Right cardiac atrium (tissue), 5 donors: ENCODE measurements at places on chromosomes 6 and 20. TPM values are rescaled to one million over a fixed set of nuclear protein-coding genes. Genes with fewer than 3 reads are reported as not detected.

GRCh38 chr20:40508821-40509220 lies 180.2 kb downstream of the MAFB start:
- DNase-seq, result no peak

DNA sequence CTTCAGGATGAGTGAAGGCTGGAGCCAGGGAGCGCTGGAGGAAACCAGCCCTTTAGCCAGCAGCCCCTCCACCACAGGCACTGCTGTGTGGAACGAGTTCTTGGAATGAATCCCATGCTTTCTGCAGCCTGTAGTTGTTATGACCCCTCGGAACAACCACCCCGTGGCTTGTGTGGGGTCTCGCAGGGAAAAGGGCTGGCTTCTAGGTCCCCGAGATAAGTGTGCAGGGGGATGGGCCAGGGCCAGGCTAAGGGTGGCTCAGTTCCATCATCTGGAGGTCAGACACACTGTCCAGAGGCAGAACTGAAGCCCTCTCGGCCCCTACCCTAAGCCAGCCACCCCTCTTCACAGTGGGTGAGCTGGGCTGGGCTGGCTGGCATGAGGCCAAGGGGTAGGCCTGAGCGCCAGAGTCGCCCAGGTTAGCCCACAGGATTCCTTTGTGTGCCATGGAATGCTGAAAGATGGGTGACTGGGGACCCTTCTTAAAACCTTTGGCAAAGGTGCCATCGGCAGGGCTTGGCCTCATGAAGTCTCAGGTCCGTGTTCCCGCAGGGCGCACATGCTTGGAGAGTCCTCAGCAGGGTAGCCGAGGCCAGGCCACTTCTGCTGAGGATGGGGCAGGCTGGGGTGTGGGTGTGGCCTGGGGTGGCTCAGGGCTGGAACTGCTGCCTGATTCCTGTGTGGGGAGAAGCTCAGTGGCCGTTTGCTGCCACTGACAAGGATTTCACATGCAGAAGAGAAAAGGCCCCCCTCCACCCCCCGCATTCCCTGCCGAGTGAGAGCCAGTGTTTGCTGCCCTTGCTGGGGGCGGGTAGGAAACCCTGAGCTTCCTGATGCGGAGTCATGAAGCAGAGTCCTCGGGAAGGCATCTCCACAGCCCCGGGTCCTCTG lies 24.6 kb downstream of the SPATA2 start:
- DNase-seq, result peak; percentile 75

DNA sequence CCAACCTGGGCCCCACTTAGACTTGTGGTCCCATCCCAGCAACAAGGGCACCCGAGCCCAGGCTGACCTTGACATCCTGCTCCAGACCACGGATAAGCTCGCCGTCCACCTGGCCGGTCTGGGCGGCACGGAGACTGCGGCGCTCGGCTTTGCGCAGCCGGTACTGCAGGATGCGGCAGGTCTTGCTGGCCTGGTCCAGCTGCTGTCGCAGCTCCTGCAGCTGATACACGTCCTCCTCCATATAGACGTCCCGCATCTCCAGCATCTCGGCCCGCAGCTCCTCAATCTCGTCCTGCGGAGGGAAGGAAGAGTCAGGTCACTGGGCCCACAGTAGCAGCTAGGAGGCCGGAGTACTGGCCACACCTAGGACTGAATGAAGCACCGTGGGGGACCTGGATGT lies 36.8 kb upstream of the TLDC2 start:
- peak; percentile 42 for DNase-seq

DNA sequence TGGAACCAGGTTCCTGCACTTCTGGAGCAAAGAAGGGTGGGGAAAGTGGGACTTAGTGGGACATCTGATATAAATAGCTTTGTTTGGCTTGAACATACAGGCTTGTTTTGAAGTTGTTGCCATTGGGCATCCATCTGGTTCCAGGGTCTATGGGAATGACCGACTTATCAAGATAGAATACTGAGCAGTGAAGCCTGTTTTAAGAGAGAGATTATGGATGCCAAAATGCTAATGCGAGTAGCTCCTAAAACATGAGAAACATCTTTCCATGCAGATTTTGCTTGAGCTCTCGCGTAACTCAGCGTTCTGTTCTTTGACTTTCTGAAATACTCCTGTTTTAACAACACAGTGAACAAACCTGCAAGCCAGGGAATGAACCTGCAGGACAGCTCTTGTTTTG lies 98.5 kb downstream of the ANKS1A start:
- no peak for DNase-seq

- no peak for DNase-seq
Observed at GRCh38 chr6:24440897-24441598, 38.3 kb downstream of the MRS2 start.

GRCh38 chr6:51817832-51818231 lies 269.6 kb downstream of the PKHD1 start:
- no peak for DNase-seq

DNA sequence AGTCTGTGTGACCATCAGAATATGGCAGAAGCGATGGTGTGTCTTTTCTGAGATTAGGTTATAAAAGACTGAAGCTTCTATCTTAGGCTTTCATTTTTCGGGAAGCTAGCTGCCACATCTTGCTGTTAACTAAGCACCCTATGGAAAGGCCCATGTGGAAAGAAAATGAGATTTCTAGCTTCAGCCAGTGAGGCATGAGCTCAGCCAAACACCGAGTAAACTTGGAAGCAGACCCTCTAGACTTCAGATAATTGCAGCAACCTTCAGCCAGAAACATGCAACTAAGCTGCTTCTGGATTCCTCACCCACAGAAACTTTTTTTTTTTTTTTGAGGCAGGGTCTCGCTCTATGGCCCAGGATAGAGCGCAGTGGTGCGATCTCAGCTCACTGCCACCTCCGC lies 20.6 kb downstream of the LOC128125822 start:
- no peak for DNase-seq

GRCh38 chr6:130961148-130961547 lies 101.9 kb downstream of the EPB41L2 start:
- DNase-seq, result no peak

DNA sequence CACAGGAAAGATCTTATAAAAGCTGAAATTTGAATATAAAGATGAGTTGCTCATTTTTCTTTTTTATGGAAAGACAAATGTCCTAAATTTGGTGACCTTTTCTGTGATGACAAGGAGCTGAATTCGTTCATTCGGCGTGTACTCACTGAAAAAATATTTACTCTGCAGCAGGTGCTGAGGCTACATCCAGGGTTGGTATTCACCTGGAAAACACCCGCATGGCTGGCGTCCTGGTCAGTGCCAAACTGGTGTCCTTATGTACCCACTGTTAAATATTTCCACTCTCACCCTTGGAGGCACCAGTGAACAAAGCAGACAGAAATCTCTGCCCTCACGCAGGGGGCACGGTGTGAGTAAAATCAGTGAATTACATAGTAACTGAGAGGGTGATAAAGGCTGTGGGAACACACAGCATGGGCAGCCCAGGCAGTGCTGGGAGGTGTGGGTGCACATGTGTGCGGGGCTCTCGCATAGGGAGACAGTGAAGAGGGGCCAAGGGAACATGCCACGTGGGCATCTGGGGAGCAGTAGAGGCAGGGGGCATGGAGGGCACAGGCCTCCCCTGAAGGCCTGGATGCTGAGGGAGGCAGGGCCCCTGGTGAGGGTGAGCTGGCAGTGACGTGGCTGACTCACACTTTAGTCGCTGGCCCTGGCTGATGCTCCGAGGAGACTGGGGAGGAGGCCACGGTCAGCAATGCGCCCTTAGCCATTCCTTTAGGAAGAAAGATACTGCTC lies 89.7 kb downstream of the INSM1 start:
- DNase-seq, result no peak

DNA sequence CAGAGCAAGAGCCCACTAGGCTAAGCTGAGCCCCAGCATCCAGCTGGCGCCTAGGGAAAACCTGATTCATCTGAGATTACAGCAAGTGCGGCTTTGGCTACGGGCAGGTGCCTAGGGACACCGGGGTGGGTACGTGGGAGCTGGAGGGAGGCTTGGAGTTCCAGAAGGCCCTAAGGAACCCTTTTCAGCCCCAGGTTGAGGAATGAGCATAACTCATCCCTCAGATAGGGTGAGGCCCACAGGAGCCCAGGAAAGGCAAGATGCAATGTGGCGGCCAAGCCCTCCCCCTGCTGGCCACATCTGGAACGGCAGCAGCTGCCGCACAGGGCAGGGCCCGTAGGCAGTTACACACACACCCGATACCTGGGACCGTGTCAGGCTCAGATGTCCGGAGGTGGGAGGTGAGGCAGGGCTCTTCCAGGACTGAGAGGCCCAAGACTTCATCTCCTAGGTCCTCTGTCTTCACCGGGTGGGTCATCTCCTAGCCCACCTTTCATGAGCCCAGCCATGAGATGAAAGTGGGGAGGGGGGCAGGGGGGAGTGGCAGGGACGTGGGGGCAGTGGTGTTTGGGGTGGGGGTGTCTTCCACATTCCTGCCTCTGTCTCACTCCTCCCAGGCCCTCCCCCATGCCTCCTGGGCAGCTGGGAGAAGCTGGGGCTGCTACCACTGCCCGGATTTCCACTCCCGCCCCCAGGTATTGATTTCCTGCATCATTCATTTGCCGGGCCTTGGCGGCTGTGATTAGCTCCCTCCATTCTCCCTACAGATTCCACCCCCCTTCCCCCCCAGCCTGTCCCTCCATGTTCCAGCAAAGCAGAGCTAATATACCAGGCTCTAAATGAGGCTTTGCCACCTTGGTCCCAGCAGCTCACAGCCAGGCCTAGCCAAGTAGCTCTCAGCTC lies 5.5 kb downstream of the MDGA1 start:
- peak; percentile 63 for DNase-seq

DNA sequence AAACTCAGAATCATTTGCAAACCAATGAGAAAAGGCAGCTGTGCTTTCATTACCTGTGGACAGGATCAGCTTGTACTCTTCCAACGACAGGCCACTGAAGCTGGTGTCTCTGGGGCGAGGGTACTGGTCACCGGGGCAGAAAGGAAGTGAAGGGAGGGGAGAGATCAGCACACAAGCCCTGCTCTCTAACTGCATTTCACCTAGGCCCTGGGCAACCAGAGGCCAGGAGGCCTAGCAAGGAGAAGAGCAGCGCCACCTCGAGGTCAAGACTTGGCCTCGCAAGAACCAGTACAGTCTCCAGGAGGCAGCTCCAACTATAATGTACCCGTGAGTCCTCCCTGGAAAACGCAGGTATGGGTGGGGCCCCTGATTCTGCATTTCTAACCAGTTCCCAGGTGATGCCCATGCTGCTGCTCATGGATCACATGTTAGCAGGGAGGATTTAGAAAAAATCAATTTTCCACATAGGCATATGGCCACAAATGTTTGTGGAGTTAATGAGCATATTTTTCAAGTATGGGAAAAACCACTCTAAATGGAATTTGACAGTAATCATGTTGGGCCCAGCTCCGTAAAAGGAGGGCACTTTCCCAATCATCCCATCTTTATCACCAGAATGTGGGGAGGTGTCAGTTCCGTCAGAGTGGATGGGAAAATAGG lies 11.0 kb downstream of the UQCC2 start:
- peak; percentile 82 for DNase-seq

DNA sequence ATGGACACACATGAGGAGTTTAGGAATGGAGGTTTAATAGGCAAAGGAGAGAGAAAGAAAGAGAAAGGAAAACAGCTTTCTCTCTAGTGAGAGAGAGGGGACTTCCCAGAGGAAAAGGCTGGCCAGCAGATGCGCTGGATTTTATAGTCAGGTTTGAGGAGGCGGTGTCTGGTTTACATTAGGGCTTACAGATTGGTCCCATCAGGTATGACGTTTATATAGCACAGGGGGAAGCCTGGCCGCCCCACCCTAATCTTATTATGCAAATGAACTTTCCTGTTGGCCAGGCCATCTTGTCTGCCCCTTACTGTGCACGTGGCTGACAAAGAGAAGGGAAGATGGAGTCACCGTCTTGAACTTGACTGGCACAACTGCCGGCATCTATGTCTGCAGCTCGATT lies 86.6 kb upstream of the QKI start:
- no peak for DNase-seq

GRCh38 chr6:22366214-22366613 lies 69.4 kb upstream of the PRL start:
- no peak for DNase-seq

DNA sequence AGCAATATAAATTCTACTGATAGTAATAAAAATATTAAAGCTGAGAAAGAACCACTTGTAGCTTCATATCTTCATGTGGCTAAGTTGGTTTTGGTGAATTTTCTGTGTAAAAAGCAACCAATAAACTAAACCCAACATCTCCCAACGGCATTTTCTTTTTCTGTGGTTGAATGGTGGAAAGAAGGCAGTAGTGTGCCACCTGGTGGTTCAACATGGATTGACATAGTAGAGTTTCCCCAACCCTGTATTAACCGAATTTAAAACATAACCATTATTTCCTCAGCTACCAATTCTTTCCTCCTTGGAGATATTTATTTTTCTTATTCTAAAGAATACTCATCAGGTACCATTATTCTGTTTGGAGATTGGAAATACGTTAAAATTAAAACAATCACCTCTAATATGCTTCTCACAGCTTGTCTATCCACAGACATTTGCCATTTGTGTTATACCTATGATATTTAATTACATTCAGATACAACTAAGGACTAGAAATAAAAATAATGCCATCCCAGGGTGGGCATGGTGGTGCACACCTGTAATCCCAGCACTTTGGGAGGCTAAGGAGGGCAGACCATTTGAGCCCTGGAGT lies 117.1 kb upstream of the EEF1E1 start:
- DNase-seq, result no peak

- no peak for DNase-seq
Observed at GRCh38 chr20:59636766-59637370, 32.5 kb downstream of the PHACTR3 start.

DNA sequence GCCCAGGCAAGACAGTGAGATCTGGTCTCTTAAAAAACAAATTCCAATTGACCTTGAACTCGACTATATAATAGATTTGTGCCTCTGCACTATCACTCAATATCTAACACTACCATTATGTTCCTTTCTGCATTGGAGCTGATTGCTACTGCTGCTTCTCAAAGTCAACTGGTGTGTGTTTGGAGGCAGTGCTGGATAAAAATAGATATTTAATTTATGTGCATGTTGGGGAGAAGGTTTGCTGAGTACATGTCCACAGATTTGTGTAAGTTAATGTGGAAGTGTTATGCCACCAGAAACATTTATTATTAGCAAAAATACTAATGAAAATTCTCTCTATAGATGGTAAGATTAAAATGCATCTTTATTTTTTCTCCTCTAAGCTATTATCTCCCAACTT lies 39.5 kb downstream of the ATP9A start:
- no peak for DNase-seq

DNA sequence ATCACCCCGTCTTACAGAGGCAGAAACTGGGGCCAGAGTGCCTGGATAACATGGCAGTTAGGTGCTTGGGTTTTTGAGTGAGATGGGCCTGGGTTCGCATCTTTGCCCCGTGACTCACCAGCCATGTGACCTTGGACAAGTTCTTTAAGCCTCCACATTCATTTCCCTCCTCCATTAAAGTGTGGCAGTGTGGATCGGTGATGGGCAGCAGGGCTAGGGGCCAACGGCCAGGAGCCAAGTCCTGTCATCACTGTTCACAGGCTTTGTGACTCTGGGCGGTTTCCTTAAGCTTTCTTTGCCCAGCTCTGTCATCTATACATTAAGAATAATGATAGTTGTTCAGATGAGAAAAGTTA lies 85.5 kb upstream of the PMEPA1 start:
- no peak for DNase-seq

- no peak for DNase-seq
Observed at GRCh38 chr6:19041906-19042305, 654.8 kb downstream of the RNF144B start.

GRCh38 chr6:108946695-108947094 lies 98.5 kb downstream of the ARMC2 start:
- no peak for DNase-seq

Gene HLA-DQB2
- polyA plus RNA-seq, result not detected

Gene MRAP2
- polyA plus RNA-seq, result 0.63 TPM

Gene HSPA12B
- polyA plus RNA-seq, result 8.9 TPM

Gene BMP6
- polyA plus RNA-seq, result 3.0 TPM

Gene MEI4
- 0.59 TPM for polyA plus RNA-seq

Gene CAGE1
- not detected for polyA plus RNA-seq
